ENCODE measurements at places on chromosomes 3 and 15. TPM values are rescaled to one million over a fixed set of nuclear protein-coding genes. Genes with fewer than 3 reads are reported as not detected.
A peak's percentile ranks its signal among the peaks of the same experiment; 100 is the strongest.

DNA sequence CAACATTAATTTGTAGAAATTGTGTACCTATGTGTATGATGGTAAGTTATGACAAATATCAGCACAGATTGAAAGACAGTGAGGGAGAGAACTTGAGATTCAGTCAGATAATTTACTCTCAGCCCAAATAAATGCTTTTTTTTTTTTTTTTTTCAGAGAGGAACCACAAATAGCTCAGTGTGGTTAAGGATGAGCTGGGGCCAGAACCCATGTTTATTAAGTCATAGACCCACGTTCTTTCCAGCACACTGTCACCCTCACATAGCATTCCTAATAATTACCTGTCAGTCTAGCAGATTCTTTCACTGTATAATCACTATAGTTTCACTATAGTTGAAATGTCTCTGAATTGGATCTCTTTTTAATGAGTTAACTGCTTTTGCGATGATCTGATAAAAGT lies 246.1 kb downstream of the ZIC1 start:
- no peak for DNase-seq

DNA sequence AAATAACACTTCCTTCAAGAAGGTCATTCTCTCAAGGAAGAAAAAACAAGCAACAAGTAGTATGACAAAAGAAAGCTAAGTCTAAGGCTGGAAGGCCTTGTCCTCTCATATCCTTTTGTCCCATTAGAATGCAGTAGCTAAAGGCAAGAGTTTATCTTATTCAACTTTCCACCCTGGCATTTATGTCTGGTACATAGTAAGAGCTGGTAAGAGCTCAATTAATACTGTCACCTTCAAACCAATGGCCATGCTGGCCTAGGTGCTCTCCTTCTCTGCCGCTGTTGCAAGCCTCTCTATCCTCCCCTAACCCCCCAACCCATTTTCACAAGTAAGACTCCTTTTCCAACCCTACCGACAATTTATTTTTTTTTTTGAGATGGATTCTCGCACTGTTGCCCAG lies 81.9 kb downstream of the LRRFIP2 start:
- DNase-seq: no peak

DNA sequence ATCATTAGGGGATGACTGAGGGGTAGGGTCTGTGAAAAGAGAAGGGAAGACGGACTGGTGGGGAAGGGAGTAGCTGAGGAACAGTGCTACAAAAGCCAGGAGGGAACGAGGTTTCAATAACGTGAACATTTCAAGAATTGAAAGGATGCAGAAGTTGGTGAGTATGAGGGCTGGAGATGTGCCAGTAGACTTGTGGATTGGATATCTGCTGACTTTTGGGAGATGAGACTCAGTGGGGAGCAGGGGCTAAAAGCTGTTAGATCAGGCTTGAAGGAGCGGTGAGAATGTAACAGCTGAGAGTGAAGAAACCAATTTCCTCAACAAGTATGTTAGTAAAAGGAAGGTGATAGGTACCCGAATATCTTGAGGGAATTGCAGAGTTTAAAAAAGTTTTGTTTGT lies 65.2 kb downstream of the GTPBP8 start:
- DNase-seq: no peak

GRCh38 chr15:60476713-60477112 lies 2.2 kb downstream of the ICE2 start:
- DNase-seq: peak; percentile 44

Gene COL7A1
- under 0.01 TPM for total RNA-seq

GRCh38 chr3:99867594-99868310 lies 50.1 kb downstream of the CMSS1 start:
- DNase-seq: no peak

DNA sequence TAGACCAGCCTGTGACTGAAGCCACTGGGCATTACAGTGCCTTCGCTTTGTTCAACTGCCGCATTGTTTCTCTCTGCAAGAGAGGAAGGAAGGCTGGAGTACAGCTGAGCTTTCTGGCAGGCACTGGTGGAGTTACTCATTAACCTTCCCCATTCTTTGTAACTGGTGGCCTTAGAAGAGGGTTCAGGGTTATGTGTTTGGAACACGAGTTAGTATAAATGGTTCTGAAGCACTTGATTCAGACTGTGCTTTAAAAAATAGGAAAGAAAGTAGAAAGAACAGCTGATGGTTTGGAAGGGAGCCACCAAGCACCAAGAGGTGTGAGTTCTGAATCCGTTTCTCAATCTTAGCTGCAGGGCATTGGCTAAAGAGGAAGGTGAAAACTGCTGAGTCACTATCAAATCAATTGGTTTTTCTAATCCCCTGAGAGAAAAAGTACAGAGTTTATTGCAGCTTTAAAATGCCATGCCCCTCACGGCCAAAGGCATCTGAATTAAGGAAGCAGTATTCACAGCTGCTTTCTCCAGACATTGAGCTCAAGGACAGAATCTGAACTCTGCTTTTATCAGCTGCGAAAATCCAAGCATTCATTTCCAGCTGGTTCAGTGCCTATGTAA lies 3.6 kb downstream of the HGD start:
- DNase-seq: peak; percentile 92

Gene ZDHHC19
- total RNA-seq: not detected

GRCh38 chr3:186828340-186828739 lies 14.2 kb upstream of the ADIPOQ start:
- DNase-seq: no peak

Gene SLC22A13
- total RNA-seq: under 0.01 TPM

GRCh38 chr15:56587686-56588085 lies 122.7 kb upstream of the MNS1 start:
- DNase-seq: no peak

GRCh38 chr3:42070524-42070923 lies 20.6 kb upstream of the TRAK1 start:
- no peak for DNase-seq

DNA sequence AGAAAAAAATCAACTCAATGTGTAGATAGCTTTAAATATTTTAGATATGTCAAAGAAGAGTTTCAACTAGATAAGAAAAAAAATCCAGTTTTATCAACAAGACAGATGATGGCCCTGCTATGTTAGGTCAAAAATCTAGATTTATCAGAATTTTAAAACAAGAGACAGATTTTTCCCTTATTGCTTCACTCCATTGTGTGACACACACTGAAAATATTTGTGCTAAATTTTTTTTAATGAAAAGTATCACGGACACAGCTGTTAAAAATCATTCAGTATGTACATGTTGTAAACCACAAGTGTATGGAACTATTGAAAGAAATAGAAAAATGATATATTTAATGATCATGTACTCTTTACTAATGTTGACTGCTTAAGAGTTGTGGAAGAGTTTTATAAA lies 43.6 kb downstream of the FOXB1 start:
- DNase-seq: no peak

DNA sequence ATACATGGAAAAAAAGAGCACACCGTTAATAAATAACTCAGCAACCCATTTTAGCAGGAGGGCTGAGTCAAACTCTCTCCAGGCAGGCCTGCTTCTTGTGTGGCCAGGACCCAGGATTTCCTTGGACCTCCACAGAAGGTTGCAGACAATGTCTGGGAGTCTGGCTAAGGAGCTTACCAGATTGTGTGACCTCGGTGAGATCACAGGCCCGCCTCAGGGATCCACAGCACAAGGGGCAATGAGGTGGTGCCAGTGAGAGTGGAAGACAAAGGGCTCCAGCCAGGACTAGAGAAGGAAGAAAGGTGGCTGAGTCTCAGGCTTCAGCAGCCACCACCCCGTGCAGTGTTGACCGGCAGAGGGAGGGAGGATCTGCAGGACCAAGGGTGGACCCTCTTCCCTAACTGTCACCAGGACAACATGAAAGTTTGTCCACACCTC lies 32.2 kb upstream of the SEC22A start:
- DNase-seq: no peak

Gene UBP1
- total RNA-seq: 37.3 TPM

Gene CFAP20DC
- 0.65 TPM for total RNA-seq

GRCh38 chr3:143222505-143222904 lies 102.9 kb downstream of the CHST2 start:
- DNase-seq: no peak

DNA sequence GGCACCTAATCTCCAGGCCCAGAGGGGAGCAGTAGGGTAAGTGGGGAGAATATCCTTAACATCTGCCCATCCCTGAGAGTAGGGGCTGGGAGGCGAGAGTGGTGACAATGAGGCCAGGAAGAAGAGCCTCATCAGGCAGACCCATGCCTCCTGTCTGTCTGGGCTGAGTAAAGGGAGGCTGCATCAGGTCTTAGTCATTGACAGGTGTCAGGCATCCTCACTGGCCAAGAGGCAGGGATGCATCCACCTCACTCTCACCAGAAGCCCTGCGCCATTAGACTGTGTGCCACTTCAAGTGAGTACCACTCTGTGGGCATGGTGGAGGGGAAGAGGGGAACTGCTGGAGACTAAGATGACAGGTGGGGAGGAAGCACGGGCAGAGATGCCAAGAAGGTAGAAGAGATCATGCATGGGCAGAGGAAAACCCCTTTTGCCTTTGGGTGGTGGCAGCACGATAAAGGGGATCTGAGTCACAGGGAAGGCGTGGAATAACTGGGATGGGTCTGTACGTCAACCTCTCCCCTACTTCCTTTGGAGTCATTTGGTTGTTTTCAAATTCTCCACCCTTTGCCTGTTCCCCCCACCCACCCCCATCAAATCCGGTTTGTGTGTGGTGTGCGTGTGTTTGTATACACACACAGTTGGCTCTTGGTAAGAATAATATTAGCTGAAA lies 14.1 kb downstream of the ANAPC13 start:
- DNase-seq: peak; percentile 86

DNA sequence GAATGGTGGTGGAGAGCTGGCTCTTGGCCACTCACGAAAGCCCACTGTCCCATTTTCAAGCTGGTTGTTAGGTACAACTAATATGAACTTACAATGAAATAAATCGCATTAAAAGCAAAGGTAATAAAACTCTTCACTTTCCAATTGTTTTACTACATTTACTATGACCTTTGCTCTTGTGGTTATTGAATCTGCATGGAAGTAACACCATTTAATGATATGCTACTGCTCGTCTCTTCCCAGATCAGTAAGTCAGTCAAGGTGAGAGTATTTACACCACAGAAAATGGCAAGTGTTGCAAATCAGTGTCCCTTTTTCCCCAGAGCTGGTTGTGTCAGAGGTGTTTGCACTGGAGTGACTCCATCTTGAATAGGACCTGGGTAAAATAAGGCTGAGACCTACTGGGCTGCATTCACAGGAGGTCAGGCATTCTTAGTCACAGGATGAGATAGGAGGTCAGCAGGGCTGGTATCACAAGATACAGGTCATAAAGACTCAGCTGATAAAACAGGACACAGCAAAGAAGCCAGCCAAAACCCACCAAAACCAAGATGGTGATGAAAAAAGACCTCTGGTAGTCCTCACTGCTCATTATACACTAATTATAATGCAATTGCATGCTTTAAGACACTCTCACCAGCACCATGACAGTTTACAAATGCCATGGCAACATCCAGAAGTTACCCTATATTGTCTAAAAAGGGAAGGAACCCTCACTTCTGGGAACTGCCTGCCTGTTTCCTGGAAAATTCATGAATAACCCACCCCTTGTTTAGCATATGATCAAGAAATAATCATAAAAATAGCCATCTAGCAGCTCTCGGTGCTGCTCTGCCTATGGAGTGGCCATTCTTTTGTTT lies 57.6 kb downstream of the FRMD4B start:
- no peak for DNase-seq

DNA sequence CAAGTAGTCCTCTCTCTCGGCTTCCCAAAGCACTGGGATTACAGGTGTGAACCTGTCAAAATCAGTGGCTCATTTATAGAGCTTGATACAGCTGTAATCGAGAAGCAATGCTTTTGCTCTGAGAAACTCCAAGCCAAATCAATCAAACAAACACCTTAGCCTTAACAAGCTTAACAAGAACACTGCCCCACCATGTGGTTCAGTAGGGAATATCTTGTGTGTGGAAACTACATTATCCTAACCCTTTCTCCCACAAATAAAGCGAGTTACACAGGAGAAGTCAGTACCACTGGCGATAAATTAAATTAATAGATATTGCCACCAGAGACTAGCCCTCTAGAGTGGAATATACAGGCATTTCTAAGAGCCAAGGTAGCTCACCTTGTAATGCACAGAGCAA lies 13.9 kb downstream of the CDAN1 start:
- DNase-seq: peak; percentile 17

DNA sequence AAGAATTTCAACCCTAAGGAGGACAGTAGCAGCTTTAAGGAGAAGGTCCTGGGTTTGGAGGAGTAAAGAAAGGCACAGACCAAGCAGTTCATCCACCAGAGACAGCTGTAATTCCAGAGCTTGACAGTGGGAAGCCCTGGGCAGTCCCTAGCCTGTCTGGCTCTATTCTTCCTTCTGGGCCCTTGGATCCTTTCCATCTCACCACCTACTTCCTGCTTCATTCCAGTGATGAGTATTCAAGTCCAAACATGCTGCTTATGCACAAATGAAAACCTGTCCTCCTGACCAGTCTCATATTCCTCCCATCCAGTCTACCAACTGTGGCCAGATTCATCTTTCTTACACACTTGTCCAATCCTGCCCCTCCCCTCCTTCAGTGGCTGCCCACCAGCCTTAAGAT lies 171.4 kb downstream of the CNTN3 start:
- no peak for DNase-seq

DNA sequence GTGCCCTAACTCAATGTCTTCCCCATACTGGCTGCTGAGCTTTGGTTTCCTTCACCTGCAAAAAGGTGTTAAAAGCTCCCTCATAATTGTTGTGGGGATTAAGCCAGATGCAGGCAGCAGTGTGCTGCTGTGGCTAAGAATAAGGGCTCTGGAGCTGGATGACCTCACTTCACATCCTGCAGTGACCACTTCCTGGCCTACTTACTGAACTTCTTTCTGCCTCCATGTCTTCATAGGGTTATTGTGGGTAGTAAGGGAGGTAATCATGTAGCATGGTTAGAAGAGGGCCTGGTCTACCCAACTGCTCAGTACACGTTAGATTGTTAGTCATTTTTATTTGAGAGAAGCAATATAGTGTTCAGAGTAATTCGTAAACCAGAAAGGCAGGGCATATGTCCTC lies 18.4 kb downstream of the GYG1 start:
- DNase-seq: peak; percentile 55

Gene TASOR
- total RNA-seq: 69.8 TPM

GRCh38 chr15:48177383-48177765 lies 721 bp downstream of the MYEF2 start:
- peak; percentile 82 for DNase-seq

DNA sequence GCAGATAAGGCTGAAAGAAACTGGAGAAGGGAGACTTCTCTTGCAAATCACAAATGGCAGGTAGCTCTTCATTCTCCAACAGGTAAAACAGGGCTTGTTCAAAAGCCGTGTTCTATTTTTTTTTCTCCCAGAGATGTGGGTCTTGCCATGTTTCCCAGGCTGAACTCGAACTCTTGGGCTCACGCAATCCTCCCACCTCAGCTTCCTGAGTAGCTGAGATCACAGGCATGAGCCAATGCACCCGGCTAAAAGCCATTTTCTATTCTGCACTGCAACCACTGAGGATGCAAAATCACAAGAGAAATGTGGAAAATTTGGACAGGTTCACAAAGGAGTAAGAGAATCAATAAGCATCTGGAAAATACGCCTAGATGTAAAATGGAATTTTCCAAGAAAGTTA lies 19.5 kb downstream of the EIF4E3 start:
- no peak for DNase-seq

- DNase-seq: no peak
Observed at GRCh38 chr3:41033956-41034519, 165.3 kb upstream of the CTNNB1 start.

- no peak for DNase-seq
Observed at GRCh38 chr3:32442766-32443165, 51.1 kb downstream of the CMTM7 start.

- no peak for DNase-seq
Observed at GRCh38 chr3:9416139-9416780, 18.8 kb downstream of the SETD5 start.

GRCh38 chr15:66650433-66650832 lies 51.6 kb upstream of the SMAD6 start:
- DNase-seq: peak; percentile 84
